ENCODE measurements at places on chromosomes 6 and 20.
A peak's percentile ranks its signal among the peaks of the same experiment; 100 is the strongest.

- DNase-seq = no peak
These were observed 13.8 kb upstream of the VIP start for GRCh38 chr6:152736687-152737273.

DNA sequence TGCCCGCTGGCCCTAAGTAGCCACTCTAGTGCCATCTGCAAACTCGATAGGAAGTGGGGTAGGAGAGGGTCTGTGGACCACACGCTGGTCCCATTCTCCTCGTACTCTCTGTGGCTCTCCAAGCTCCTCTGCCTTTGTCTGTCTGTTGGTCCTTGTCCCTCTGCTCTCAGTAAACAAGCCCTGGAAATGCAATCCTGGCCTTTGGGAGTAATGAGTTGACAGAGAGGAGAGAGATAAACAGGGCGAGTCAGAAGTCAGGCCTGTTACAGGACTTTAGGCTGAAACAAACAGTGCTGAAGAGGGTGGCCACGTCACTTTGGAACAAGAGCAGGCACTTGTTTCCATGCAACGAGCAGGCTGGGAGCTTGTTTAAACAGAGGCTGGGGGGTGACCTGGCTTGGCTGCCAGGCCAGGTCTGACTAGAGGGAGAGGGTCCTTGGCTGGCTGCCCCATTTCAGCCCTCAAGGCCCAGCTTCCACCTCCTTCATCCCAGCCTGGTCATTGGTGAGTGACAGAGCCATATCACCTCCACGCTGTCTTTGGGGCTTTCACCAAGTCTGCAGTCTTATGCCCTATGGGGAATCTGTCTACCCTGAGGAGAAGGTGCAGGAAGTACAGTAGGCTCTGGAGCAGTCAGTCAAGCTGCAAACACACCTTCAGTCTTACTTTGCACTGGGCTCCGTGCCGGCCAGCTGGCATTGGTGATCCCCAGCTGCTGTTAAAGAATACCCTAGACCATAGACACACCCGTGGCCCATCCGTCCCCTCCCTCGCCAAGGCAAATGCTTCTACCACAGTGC, 22.6 kb downstream of the FOXP4 start:
- no peak for DNase-seq

DNA sequence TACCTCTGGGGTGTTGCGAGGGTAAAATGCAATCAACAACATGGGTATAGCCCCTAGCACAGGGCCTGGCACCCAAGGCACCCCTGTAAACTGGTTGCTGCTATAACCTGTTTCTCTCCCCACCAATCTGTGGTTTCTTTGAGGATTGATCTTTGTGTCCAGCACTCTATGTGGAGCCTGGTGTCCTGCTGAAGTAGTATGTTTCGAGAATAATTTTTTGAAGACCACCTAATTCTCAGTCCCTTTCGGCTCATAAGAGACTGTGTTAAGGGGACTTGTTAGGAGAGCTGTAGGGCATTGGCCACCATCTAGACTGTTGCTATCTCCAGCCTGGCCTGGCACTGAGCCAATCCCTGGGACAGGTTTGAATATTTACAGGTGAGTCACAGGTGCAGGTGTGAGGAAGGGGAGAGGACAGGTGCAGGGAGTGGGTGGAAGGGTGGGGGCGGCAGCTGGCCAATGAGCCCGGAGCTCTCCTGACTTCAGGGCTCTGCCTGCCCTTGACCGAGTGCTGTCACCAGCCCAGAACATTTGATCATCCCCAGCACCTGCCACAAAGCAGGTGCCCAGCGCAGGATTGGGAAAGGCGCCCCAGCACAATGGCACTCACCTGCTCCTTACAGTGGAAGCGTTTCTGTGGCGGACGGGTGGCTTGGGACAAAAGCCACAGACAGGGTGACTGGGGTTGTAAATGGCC, 8.1 kb upstream of the C20orf144 start:
- peak; percentile 91 for DNase-seq

DNA sequence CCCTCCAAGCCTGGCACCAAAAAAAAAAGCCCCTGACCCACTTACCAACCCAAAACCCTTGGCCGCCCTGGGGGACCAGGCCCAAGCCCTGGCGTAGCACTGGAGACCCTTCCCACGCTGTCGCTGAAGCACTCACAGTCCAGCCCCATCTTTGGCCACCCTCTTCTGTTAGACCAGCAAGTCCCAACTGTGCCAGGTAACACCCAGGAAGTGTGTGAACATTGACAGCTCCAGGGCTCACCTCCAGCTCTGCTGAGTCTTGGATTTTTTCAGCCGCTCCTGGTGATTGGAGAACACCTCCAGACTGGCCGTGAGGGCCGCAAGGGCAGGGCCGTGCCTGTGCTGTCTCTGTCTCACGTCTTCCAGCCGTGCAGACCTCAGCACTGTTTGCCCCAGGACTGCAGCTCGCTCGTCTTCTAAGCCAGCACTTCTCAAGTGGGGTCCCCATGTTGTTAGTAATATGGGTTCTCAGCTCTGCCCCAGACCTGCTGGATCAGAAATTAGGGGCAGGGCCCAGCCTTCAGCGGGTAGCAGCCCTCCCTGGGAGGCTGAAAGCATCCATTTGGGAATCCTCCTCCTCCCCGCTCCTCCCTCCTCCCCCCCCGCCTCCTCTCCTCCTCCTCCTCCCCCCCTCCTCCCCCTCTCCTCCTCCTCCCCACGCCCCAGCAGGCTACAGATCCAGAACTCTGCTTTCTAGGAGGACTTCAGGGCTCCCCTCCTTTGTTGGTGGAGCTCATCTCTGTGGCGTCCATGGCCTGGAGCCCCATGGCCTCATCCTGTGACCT, 18.1 kb downstream of the NPEPL1 start:
- no peak for DNase-seq

GRCh38 chr20:46200582-46201570, 82.8 kb downstream of the CD40 start:
- no peak for DNase-seq

- no peak for DNase-seq
These were observed 132.9 kb upstream of the NUP153 start for GRCh38 chr6:17839513-17840223.

DNA sequence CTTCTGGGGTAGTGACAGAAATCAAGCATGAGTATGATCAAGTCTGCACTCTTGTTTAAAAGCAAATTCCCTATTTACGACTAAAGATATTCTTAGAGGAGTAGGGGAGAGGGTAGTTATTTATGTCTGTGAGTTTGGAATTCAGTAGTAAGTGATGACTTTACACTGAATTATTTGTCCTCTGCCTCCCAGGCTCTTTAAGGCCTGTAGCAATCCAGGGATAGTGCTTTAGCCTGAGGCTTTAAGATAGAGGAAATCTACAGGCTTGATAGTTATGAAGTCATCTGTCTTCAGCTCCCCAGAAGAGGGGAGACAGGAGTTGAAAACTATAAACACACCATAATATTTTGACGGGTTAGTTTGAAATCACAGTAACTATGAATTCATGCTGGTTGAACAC, 664.5 kb downstream of the EPM2A start:
- no peak for DNase-seq

GRCh38 chr6:137210903-137211302, 8.3 kb downstream of the IFNGR1 start:
- DNase-seq = no peak

All from COR-L47 (cell line).